ENCODE measurements at places on chromosomes 7 and 10.
A peak's percentile ranks its signal among the peaks of the same experiment; 100 is the strongest.

DNA sequence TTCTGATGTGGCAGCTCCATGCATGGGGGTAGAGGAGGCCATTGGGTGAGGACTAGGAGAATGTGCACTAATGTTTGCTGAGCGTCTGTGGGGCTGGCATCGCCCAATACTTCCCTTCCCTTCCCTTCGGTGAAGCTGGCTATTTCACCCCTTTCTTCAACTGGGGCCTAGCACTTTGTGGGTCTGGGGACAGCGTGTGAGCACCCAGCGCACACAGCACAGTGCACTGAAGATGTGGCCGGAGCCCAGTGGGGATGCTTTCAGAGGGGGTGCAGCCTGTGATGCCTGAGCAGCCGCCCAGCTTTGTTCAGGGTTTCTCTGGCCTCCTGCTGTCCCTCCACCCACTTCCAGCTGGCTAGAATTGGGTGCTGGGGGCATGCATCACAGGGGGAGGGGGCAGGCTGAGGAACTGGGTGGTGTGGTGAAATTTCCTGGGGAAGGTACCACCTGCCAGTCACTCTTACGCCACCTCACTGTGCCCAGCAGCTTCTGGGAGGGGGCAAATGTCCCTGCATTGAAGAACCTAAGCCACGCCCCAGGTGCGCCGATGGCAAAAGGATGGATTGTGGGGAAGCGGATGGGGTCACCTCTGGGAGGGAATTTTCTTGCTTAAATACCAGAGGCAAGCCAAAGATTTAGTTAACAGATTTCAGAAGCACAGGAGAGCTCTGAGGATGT is 45.5 kb downstream of the CLEC2L start:
- peak; percentile 67 for DNase-seq

DNA sequence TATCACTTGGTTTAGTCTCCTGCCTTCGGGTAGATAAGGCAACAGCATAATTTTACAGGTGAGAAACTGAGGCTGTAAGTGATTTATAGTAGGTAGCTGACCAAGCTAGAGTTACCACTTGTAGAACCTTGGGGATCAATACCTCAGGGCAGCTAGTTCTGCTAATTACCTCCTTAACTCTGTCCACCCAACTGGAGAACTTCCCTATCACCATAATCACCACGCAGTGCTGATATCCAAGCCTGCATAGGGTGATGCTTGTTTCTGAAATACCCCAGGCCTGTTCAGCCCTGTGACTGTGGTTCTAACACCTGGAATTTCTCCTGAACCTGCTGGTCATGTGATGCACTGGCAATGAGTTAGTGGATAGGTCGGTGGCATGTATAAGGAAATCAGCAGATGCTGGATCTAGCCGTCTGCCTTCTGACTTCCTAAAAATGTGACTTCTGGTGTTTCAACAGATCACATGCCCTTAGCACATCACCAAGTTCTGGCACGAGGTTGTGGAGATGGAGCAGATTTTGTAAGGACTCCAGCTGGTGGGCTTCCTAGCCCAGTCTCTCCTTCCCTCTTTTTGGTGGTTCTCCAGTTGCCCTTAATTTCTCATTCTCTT is 15.3 kb downstream of the PLAU start:
- DNase-seq: no peak

DNA sequence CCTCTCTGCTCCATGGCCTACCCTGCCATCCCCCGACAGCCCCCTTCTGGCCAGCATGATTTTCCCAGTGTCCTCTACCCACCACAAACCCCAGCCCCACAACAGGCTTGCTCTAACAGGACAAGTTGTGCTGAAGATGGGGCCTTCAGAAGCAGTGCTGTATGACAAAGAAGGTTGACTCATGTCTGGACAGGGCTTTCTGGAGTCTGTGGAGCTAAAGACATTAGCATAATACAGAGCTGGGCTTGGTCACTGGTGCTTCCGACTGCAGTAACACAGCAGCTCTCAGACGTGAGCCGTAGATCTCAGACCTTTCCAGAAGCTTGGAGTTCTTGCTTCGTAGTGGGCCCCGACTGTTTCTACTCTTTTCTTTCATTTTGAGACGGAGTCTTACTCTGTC is 100.5 kb downstream of the GTF2IRD1 start:
- DNase-seq: no peak

- DNase-seq: no peak
Measured at GRCh38 chr7:107937531-107937930, 46.5 kb downstream of the DLD start.

DNA sequence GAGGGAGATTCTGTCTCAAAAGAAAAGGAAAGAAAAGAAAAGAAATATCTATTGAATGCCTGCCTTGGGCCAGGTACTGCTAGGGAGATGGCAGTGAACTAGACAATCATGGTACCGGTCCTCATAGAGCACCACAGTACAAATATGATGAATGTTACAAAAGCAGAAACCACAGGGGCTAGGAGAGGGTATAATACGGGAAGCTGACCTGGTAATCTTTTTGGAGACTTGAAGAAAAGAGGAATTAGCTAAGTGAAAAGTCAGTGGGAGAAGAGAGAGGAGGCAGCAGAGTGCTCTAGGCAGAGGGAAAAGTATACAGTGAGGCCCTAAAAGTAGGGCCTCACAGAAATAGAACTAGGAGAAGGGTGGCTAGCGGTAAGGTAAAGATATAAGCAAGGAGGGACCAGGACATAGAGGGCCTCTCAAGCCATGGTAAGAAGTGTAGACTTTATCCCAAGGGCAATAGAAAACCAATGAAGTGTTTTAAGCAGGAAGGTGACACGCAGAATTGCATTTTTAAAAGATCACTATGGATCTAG is 42.8 kb upstream of the WNT8B start:
- no peak for DNase-seq

GRCh38 chr7:128389085-128389617 is 20.6 kb downstream of the IMPDH1 start:
- no peak for DNase-seq

DNA sequence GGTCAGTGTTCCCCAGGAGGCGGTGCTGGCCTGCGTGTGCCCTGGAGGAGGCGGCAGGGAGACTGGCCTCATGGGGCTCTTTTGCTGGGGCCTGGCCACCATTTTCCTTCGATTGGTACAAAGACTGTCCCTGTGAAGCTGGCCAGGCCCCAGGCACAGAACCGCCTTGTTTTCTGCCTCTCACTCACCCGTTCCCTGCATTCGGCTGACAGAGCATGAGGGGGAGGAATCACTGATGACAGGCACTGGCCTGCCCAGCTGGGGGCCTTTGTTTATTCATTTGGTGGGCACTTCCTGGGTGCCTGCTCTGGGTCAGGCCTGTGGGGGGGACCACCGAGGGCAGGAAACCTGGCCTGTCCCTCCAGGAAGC is 139.2 kb downstream of the FAM53B start:
- peak; percentile 72 for DNase-seq

GRCh38 chr10:67770537-67770936 is 67.5 kb downstream of the DNAJC12 start:
- DNase-seq: no peak

GRCh38 chr10:131179361-131179760 is 132.2 kb downstream of the TCERG1L start:
- peak; percentile 58 for DNase-seq

- peak; percentile 35 for DNase-seq
Measured at GRCh38 chr7:100003711-100004661, 11.4 kb upstream of the ZKSCAN1 start.

- peak; percentile 45 for DNase-seq
Measured at GRCh38 chr10:47034441-47035051, 123.3 kb downstream of the PTPN20 start.

DNA sequence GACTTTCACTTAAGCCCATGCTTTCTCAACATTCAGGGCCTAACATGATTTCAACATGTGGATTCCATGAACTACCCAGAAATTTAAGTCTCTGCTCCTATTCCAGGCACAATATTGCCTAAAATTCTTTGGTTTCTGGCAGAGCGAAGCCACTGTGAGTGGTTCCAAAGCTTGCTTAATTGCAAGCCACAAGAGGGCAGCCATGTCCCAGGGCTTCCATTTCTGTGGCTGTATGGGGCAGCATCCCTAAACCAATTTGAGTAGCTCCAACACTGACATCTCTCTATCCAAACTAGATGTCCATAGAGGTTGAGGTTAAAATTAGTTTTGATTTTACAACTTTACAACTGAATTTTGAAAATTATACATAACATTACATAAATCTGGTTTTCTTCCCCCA is 56.3 kb upstream of the MDFIC start:
- DNase-seq: peak; percentile 78

GRCh38 chr10:87794285-87794684 is 23.7 kb downstream of the ATAD1 start:
- no peak for DNase-seq

DNA sequence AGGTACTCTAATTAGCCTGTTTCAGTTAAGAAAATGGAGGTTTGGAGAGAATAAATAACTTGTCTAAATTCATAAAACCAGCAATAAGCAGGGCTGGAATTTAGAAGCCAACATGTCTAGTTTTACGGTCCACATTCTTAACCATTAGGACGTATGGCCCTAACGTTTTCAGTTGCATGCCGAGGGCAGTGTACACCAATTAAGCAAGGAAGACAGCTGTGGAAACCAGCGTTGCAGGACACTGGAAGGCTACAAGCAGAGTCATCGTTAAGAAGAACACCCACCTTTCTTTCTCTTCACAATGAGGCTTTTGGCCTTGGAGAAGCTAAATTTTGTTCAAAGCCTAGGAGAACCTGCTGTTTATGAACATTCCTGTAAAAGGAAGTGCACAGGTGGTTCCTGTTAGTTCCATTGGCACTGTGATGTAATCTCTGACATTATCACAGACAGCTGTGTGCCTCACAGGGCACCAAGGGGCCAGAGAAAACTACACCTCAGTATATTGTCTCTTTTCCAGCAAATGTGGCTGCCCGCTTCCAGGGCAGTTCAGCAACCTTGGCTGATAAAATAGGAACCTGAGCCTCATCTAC is 21.0 kb downstream of the MPP7 start:
- no peak for DNase-seq

DNA sequence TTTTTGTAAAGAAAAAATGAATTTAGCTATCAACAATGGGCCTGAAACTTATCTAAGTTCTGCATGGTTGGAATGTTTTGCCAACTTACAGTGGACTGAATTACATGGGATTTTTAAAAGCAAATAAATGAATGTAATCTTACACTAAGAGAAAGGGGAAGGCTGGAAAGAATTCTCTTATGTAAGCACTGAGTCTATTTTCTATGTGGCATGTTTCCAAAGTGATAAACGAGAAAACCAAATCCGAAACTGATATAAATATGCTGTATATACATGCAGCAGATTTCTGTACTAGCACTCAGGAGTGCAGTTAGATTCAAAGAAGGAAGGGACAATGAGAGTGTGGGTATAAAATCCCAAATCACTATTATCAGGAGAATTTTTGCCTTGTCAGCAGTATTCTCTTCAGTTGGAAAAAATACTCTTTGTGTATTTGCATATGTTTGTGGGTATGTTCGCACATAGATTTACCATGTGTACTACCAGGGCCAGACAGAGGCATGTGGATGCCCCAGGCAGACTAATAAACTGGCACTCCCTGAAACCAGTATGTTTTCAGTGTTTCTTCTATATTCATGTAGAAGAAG is 334.3 kb upstream of the SEMA3D start:
- DNase-seq: no peak

DNA sequence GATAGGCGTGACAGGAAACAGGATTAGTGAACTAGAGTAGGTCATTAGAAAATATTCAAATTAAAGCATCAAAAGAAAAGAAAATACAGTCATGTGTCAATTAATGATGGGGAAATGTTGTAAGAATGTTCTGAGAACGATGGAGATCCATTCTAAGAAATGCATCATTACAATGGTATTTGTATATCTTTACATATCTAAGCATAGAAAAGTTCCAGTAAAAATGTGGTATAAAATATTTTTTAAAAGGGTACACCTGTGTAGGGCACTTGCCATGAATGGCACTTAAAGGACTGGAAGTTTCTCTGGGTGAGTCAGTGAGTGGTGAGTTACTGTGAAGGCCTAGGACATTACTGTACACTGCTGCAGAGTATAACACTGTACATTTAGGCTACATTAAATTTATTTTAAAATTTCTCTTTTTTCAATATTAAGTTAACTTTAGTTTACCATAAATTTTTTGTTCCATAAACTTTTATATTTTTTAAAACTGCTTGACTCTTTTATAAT is 282.5 kb downstream of the BMPER start:
- DNase-seq: no peak

GRCh38 chr7:140605337-140605736 is 35.3 kb downstream of the DENND2A start:
- no peak for DNase-seq

DNA sequence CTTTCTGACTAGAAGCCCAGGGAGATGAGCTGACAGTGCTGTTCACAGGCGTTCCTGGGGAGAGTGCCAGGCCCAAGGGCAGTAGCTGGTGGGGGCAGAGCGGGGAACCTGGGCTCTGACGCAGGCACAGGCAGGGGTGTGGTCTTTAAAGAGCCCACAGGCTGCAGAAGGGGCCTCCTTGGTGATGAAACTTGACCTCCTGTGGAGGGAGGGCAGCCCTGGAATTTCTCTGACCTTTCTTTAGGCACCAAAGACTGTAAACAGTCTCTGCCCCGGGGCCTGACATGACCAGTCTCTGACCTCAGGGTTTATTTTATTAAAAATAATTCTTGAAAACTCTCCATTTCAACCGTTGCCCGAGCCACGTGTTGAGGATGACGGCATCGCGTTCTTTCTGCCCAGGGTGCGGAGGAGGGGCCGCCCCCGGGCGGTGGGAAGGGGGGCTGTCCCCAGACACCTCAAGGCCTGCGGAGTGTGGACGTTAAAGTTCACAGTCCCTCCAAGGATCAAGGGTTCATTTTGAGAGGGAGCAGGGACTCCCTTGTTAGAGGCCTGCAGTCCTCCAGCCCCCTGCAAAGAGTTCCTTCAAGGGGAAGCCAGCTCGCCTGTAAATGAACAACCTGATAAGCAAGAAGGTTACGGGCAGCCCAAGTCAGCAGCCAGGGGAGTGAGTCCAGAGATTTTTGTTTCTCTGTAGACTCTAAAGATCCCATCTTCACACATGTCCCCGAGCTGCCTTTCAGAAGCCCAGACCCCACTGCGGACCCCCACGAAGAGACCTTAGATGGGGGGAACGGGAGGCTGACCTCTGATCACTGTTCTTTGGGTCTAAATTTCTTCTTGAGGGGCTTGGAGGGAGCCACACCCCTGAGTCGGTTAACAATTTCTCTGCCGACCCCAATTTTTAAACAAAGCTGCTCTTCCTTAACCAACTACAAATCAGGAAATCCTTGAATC is 128.9 kb downstream of the VIPR2 start:
- DNase-seq: no peak

- DNase-seq: peak; percentile 13
Measured at GRCh38 chr7:155882596-155882995, 70.3 kb upstream of the SHH start.
